ENCODE measurements at places on chromosomes 12 and 14. TPM values are rescaled to one million over a fixed set of nuclear protein-coding genes. Genes with fewer than 3 reads are reported as not detected.

DNA sequence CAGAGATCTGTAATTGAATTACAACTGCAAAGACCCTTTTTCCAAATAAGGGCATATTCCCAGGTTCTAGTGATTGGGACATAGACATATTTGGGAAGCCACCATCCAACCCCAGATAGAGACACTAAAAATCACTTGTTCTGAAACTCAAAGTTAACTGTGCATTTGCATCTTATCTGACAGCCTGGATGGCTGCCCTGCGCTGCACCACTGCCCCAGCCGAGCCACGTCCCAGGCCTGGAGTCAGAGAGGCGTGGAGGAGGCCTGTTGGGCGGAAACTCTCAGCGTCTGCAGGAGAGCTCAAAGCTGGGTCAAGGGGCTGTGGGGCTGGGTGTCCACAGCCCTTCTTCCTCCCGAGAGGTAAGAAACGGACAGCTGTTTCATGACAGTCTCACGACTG is 124.4 kb downstream of the RIMBP2 start:
- peak; percentile 44 for DNase-seq

GRCh38 chr14:39083127-39083526 is 19.9 kb downstream of the SEC23A start:
- DNase-seq = no peak

The LTB4R2 gene
- total RNA-seq = 2.2 TPM

GRCh38 chr12:129372876-129373275 is 519.6 kb downstream of the GLT1D1 start:
- DNase-seq = no peak

- DNase-seq = no peak
These were observed 2.4 kb downstream of the HOXC9 start for GRCh38 chr12:54002278-54002914.

DNA sequence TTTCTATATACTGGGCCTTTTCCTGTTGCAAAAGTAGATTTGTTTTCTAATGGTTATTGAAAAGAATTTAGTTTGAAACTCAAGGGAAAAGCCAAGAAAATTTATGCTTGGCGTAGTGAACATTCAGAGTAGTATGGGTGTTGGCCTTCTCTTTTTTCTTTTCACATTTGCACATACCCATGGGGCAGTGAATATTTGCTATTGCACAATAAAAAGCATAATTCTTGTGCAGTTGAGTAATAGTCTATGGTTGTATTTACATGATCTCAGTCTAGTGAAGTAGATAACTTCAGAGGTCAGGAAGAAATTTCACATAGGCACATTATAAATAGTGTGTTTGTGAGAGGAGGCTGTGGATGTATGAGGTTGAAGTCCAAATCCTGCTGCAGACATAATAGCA is 158.1 kb downstream of the FLRT2 start:
- no peak for DNase-seq

The CKB gene
- 327 TPM for total RNA-seq

GRCh38 chr14:34009956-34010355 is 59.1 kb upstream of the EGLN3 start:
- no peak for DNase-seq

DNA sequence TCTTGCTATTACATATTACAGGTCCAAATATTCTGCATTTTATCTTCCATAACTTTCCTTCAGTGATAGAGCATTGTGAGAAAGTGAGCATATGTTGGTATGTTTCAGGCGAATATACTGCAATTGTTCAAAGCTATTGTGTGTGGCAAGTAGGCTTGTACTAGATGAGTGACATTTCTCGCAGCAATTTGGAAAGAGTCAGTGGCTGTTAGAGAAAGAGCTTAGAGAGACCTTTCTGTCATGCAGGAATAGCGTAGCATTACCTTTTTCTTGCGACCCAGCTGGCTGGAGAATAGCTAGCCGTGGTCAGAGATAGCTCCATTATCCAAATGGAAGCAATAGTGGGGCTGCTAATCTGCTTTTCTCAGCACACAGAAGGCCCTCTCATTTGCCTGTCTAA is 678.5 kb upstream of the FOXG1 start:
- no peak for DNase-seq

- DNase-seq = no peak
These were observed 45.8 kb upstream of the TMED10 start for GRCh38 chr14:75222208-75222701.

The NRDE2 gene
- 11.2 TPM for total RNA-seq

GRCh38 chr14:91649930-91650329 is 82.0 kb downstream of the CATSPERB start:
- no peak for DNase-seq

The PRICKLE1 gene
- 34.3 TPM for total RNA-seq

DNA sequence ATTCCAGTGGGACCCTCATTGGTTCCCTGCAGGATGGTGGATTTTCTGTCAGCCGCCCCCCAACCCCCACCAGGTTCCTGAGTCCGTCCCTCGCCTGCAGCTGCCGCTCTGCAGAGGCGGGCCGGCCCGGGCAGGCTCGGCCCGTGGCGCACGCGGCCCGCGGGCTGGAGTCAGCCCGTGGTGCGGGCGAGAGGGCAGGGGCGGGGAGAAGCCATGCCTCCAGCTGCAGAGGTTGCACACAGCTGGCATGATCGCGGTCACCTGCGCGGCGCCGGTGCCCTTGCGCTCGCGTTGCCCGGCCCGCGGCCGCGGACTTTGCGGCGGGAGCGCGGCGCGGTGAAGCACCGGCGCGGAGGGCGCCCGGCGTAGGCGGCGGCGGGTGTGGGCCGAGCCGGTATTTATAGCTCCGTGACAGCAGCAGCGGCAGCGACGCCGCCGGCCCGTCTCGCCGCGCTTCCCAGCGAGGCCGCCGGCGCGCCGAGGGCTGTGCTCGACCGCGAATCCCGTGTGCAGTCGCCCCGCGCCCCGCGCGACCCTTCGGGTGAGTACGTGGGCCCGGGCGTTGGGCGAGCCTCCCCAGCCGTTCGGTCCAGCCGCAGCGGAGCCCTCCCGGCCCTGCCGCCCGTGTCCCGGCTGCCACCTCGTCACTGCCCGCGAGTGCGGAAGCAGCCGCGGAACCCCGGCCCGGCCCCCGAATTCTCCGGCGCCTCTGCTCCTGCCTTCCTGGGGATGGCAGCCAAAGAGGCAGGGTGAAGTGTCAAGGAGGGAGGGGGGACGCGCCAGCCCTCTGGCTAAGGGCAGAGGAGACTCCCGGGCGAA is at the start of gene TMEM117:
Gene TMEM117, plus strand, starts transcription at position 426 of the 819 bp plus-strand sequence.
- peak; percentile 88 for DNase-seq

GRCh38 chr12:48815126-48816110 is 2.9 kb upstream of the CACNB3 start:
- peak; percentile 86 for DNase-seq

GRCh38 chr12:92556141-92556540 is 146.6 kb upstream of the PLEKHG7 start:
- no peak for DNase-seq

The AICDA gene
- total RNA-seq = 0.13 TPM

DNA sequence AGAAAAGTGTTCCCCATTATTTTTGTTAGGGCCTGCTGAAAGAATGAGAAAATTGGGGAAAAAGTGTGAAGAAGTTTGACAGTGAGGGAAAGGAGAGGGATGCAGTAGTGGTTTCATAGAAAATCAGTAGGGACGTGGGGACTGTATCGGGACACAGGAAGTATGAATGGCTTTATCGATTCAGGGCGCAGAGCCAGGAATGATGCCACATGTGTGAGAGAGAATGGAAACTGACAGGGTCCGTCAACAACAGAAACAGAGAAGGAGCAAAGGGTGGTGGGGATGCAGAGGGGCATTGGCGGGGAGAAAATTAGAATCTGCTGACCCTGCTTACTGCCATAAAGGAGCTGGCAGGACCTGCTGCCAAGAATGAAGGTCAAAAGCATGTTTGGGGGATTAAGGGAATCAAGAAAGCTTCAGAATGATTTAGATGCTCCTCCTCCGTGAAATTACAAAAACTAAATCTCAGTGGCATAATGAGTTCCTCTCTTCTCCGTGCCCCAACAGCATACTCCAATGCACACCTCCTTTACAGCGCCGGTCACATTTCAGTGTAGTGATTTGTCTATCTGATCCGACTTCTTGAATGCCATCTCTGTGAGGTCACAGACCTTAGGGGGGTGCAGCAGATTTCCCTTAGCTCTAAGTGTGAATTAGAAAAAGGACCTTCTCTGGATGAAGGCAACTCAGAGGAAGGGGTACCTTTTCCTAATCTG is 92.6 kb downstream of the EMP1 start:
- no peak for DNase-seq

DNA sequence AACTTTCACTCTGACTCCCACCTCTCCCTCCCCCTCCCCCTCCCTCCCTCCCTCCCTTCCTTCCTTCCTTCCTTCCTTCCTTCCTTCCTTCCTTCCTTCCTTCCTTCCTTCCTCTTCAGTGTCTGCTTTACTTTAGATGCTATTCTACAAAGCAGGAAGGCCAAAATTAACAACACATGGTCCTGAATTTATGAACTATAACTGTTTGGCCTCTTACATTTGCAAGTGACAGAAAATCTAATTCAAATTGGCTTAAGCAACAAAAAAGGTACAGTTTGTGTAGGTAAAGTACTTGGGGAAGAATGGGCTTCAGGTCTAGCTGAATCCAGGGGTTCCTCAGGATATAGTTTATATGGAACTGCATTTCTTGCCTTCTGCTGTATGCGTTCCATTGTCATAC is 673.0 kb downstream of the AACS start:
- no peak for DNase-seq

The OAS2 gene
- total RNA-seq = 6.4 TPM

DNA sequence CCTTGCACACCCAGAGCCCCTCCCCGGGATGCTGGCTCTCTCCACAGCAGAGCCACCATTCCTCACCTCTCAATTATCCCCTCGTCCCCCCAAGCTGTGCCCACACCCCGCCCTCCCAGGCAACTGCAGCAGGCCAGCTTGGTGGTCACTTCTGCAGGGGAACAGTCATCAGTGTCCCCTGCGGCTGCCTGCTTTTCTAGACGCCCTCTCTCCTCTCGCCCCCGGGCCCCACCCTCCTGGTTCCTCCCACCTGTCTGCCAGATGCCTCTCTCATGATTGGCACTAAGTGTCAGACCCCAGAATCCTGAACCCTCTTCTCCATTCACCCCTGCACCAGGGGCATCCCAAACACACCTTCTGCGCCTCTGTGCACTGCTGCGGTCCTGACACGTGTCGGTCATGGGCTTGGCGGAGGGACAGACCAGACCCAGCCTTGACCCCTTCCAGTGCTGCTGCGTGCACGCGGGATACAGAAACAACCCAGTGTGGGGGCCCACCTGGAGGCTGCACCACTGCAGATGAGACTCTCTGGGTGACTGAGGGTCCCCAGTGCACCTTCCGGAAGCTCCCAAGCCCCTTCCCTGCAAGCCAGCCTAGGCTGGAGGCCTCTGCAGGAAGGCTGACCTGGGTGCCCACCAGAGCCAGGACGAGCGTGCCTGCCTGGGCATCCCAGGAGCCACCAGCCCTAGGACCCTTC is 99.5 kb downstream of the SETD3 start:
- no peak for DNase-seq

DNA sequence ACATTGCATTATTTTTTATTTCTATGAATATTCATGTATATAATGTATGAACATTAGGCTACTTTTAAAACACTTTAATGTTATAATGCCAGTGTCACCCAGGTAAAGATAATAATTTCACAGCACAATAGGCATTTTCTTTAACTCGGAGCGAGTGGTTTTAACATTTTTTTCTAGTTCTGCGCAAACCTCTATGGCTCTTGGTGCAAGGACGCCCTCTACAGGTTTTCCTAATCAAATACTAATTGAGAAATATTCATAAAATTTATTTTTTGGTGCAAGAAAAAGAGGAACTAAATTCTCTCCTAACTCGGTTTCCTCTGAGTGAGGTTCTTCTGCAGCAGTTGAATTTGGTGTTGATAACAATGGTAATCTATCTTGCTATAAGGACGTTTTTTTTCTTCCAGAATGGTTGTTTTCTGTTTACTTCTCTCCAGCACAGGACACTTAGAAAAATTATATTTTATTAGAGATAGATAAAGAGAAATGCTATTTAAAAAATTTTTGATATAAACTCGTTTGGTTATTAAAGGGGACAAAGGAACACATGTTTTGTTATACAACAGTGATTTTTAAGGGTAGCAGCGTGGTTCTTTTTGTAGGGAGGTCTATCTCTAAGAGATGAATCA is 2.4 kb upstream of the WIF1 start:
- DNase-seq = no peak

- no peak for DNase-seq
These were observed 85.0 kb downstream of the TMTC1 start for GRCh38 chr12:29698756-29699155.

The MSRB3 gene
- total RNA-seq = 166 TPM

The GLIPR1L1 gene
- total RNA-seq = not detected

GRCh38 chr12:27550653-27550975 is 26.6 kb downstream of the PPFIBP1 start:
- no peak for DNase-seq

The KLRF2 gene
- total RNA-seq = not detected

DNA sequence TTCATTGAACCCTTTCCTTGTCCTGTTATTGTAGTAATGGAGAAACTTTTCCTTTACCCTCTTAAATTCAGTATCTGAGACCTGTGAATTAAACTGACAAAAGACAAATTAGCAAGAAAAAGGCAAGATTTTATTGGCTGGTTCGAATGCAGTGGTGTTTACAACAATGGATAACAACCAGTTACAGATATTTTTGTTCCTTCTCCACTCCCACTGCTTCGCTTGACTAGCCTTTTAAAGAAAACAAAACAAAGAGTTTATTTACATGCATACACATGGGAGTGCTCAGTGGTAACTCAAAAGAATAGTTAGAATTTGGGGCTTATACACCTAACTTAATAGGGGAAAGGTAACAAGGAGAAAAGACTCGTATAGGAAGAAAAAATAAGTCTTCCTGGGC is 37.0 kb upstream of the HECTD1 start:
- no peak for DNase-seq

DNA sequence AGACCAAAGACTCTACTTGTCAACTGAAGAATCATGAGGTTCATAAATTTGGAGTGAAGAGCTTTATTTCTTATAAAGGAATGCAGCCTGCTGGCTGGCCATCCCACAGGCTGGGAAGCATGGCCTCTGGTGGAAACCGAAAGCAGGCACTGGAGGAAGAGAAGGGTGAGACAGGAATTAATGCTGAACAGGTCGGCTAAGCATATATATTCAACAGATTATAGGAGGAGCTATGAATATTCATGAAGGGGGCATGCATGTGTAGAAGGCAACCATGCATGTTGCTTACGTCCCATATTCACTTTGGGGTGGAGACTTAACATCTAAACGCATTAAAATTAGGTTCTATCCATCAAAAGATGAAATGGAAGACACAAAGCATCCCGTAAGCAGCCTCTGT is 20.6 kb upstream of the RGS6 start:
- no peak for DNase-seq

The SALL2 gene
- total RNA-seq = 2.6 TPM

DNA sequence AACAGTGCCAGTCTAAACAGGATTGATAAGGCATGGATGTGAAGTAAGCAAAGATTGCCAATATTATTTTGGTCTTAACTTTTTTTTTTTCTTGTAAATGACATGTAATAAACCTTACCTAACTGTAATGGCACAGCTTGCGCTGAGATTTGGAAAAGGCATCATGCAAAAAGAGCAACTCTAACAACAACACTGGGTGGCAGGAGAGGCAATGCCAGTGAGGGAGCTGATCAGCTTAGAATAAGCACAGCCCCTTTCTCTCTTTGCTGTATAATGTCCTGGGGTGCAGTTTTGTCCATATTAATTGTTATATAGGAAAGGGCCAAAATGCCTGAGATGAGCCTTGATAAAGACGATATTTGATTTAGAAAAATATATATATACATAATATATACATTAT is 1589.7 kb upstream of the FLRT2 start:
- no peak for DNase-seq

GRCh38 chr12:127774828-127775227 is 492.1 kb upstream of the TMEM132C start:
- no peak for DNase-seq

The KCNH5 gene
- total RNA-seq = not detected

- DNase-seq = no peak
These were observed 548.6 kb upstream of the TBX3 start for GRCh38 chr12:115232455-115233156.

The CLEC7A gene
- total RNA-seq = 2.6 TPM
